ENCODE measurements at places on chromosomes 16 and 17.

DNA sequence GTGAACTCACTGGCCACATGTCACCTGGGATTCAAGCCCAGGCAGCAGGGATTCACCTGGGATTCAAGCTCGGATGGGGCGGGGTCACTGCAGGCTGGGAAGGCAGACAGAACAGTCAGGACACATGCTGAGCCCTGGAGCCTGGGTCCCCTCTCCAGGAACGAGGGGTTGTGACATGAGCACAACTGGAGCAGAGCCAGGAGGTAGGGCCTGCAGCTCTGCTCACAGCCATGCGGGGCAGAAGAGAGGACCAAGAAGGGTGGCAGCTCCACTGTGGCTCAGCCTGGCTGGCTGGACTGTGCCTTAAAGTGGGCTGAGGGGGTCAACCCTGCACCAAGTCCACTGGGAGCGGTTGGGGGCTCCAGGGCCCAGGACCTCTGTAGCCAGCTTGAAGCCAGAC, 150.1 kb downstream of the RAB11FIP4 start:
- no peak for DNase-seq

GRCh38 chr17:35377068-35377467, 3.6 kb upstream of the SLFN11 start:
- DNase-seq, result no peak

- no peak for DNase-seq
Measured at GRCh38 chr17:64441772-64442540, 7.0 kb upstream of the MILR1 start.

- no peak for DNase-seq
Measured at GRCh38 chr17:69858460-69858859, 216.6 kb upstream of the KCNJ16 start.

- DNase-seq, result no peak
Measured at GRCh38 chr16:57314161-57314785, 29.8 kb upstream of the PLLP start.

DNA sequence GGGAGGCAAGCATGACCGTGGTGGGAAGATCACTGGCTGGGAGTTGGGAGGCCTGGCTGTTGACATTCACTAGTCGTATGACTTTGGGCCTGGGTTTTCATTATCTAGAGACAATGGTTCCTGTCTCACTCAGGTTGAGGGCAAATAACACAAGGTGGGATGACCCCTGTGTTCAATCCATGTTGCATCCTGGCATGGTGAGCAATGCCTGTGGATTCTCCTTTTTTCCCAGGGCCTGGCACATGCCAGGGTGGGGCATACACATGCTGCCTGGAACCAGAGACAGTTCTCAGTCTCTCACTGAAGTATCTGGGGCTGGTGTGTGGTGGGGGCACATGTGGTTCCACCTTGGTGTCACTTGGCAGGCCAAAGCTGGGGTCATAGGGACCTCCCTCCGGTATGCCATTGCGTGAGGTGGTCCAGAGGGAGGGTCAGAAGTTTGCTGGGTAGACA, 5.4 kb downstream of the THRA start:
- no peak for DNase-seq

- no peak for DNase-seq
Measured at GRCh38 chr16:49679095-49679494, 176.8 kb downstream of the ZNF423 start.

- DNase-seq, result peak; percentile 24
Measured at GRCh38 chr16:1812732-1813163, 13.9 kb downstream of the HAGH start.

DNA sequence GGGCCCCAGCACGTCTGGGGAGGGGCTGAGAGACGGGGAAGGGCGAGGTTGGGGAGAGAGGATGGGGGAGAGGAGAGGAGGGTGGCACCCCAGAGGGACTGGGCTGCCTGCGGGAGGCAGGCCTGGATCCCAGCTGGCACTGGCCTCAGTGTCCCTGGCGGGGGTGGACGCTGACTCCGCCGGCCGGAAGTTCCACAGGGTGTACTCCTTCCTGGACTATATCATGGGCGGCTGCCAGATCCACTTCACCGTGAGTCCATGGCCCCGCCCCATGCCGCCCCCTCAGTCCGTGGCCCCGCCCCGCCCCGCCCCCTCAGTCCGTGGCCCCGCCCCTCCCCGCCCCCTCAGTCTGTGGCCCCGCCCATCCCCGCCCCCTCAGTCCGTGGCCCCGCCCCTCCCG, 11.3 kb downstream of the CPNE7 start:
- DNase-seq, result no peak

DNA sequence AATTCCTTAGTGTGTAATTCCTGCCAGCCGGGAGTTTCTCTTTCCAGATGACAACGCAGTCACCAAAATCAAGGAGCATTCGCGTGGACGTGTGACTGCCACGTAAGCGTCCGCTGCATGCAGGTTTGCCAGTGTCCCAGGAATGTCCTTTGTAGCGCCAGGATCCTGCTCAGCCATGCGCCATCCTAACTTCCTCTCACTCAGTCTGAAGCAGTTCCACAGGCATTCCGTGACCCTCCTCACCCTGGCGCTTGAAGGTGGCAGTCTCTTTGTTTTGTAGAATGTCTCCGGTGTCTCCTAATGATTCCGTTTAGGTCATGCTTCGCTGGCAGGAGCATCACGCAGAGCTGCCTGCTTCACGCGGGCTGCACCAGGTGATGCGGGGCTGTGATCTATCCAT, 88.6 kb downstream of the RPTOR start:
- DNase-seq, result no peak

DNA sequence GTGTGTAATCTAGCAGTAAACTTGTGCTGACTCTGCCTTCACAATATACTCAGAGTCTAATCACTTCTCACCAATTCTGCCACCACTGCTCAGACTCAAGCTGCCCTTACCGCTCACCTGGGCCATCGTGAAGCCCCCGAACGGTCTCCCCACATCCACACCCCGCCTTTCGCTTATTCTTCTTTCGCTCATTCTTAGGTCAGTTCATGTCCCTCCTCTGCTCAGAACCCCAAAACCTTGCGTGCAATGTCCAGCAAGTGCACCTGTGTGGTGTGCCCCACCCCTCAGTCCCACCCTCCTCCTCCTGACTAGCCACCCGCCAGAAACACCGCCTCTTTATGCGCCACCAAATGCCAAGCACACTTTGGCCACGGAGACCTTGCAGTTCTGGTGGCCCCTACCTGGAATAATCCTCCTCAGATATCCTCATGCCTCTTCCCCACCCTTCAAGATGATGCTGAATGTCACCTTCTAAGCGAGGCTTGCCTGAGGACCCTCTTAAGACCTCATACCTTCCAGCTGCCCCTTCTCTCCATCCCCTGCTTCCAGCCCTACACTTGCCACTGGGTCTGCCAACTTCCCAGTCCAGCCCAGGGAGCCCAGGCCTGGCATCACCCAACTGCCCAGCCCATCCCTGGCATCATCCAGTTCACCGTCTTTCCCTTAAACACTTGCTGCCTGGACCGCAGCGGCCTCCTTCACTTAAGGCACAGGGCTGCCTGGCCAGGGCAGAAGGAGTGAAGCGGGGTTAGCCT, 34.3 kb upstream of the RBFOX3 start:
- DNase-seq, result no peak

DNA sequence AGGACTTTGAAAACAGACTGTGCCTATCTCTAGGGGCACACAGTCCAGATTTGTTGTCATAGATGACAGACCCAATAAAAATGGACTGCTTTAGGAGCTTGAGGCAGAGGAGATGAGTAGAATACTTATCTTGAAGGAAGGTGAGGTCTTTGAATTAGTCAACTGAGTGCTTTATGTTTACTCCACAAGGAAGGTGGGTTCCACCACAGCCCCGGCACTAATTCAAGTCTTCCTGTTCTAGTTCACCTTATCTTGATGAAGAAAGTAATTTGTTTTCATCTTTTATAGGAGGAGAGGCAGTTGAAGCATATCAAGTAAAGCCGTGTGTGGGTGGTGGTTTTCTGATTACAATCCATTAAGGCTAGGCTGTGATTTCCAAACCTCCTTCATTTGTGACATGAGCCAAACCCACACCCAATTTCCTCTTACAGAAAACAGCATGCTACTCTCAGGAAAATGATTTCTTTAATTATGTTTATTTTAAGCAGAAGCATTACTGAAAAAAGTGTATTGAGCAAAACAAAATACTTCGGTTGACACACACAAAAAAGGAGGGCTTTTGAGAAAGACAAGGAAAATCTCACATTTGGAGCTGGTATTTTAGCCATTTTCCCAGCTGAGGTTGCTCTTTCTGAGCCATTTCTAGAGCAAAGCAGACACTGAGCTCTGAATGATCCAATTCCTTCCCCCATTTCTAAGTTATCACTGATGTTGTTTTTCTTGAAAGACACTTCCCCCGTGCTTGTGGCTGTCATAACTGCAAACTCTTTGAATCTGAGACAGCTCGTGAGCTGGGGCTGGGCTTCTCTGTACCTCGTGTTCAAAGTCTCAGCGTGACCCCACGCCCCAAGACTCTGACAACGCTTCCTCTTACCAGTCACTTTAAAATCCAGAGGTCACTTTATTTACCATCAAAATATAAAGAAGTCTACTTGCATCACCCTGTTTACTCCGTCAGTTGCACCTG, 35.4 kb downstream of the CDRT15 start:
- DNase-seq, result peak; percentile 52

DNA sequence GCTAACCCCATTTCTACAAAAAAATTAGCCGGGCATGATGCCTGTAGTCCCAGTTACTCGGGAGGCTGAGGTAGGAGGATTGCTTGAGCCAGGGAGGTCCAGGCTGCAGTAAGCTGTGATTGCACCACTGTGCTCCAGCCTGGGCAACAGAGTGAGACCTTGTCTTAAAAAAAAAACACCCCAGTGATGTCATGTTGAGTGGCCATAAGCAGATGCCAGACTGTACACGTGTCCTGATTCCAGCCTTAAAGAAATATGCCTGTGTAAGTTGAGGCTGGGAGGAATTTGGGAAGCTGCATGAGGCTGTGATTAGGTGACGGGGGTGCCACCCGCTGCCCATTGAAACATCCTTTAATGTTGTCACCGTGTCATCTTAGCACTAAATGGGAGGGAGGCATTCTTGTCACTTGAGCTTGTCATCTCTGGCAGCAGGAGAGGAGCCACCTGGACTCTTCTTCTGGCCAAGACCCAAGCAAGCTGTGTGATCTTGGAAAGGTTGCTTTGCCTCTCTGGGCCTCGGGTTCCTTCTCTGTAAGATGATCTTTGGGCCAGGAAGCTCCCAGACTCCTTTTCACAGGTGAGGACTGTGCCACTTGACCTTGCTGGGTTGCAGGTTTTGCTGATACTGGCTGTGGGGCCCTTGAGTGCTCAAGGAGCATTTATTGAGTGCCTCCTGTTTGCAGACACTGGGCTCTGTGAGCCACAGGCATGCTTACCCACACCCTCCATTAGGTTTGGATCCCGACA, 98.3 kb upstream of the CIBAR2 start:
- no peak for DNase-seq

DNA sequence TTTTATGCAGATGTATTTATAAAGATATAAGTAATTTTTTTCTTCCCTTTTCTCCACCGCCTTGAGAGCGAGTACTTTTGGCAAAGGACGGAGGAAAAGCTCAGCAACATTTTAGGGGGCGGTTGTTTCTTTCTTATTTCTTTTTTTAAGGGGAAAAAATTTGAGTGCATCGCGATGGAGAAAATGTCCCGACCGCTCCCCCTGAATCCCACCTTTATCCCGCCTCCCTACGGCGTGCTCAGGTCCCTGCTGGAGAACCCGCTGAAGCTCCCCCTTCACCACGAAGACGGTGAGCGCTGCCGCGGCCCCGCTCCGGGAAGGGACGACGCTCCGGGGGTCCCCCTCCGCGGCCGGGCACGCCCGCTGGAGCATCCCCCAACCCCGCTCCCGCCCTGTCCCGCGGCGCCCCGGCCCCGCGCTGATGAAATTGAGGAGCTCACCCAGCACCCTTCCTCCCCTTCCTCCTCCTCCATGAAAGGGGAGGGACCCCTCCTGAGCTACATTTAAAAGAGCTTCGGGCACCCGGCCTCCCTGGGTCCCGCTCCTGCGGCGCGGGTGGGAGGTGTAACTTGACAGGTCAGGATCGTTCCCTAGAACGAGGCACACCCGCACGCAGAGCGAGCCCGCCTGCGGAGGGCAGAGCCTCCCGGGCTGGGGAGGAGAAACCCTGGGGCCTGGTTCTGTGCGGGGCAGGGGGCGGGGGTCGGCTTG, 706 bp downstream of the HLF start:
- DNase-seq, result no peak

DNA sequence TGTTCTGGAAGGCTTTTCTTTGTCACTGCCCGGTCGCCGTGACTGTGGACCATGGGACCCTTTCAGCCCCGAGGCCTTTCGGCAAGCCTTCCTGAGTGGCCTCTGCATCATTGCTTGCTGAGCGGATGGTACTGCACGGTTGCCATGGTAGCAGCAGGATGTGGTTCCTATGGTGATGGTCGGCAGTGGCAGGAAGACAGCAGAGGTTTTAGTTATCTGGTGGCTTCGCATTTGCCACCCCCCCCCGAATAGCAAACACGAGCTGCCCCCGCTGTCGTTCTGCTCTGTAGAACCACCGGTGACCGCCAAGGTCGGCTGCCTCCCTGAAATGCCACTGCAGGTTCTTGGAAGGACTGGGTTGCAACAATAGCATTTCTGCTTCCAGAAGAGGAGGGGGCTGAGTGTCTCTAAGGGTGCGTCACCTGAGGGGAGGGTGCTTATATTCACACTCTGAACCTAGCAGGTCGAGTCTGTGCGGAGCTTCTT, 76.6 kb downstream of the CMIP start:
- peak; percentile 58 for DNase-seq

DNA sequence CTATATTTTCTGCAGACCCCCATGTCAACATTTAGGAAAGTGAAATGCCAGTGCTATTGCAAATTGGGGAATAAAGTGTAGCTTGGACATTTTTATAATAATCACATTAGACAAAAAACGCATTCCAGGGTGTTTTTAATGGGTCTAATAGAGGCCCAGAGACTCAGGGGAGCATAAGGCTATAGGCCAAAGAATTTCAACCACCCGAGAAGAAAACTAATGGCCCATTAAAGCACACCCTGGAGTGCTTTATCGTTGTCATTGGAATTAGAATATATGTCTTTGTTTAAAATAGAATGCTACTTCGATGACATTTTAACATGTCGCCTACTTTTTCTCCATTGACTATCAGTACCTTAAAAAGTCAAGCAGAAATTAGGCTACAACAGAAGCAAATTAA, 414.1 kb upstream of the CDH8 start:
- DNase-seq, result no peak

GRCh38 chr17:45409659-45410076, 23.0 kb downstream of the ARHGAP27 start:
- no peak for DNase-seq
